ENCODE measurements at places on chromosomes 4 and X. TPM values are rescaled to one million over a fixed set of nuclear protein-coding genes. Genes with fewer than 3 reads are reported as not detected.

FDCSP gene
- not detected for total RNA-seq

- DNase-seq: no peak
These were observed 243.9 kb upstream of the SPANXN1 start for GRCh38 chrX:145003443-145003842.

DNA sequence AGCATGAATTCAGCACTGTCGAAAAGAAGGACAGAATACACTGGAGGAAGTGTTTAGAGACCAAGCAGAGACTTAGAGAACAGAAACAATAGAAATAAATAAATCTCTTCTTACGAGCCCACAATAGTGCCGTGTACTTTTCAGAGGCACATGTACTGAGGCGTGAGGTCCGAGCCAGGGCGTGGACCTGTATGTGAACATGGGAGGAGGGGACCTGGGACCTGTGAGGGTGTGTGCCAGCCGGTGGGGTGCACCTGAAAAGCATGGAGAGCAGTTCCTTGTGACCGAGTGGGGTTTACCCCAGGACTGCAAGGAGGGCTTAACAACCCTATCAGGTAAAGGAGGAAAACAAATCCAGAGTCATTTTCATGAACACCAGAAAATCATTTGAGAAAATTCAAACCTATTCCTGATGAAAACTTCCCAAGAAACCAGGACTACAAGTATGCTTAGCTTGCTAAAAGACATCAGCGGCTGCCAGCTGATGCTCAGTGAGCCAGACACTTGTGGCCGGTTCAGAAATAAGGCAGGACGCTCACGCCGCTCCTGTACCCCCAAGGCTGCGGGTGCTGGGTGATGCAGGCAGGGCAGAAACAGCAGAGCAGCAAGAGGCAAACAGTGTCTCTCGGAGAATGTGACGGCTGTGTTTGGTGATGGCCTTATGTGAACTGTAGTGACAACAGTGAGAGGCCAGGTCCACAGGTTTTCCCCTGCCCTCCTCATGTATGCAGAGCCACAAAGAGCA, 37.1 kb downstream of the NELFA start:
- no peak for DNase-seq

DNA sequence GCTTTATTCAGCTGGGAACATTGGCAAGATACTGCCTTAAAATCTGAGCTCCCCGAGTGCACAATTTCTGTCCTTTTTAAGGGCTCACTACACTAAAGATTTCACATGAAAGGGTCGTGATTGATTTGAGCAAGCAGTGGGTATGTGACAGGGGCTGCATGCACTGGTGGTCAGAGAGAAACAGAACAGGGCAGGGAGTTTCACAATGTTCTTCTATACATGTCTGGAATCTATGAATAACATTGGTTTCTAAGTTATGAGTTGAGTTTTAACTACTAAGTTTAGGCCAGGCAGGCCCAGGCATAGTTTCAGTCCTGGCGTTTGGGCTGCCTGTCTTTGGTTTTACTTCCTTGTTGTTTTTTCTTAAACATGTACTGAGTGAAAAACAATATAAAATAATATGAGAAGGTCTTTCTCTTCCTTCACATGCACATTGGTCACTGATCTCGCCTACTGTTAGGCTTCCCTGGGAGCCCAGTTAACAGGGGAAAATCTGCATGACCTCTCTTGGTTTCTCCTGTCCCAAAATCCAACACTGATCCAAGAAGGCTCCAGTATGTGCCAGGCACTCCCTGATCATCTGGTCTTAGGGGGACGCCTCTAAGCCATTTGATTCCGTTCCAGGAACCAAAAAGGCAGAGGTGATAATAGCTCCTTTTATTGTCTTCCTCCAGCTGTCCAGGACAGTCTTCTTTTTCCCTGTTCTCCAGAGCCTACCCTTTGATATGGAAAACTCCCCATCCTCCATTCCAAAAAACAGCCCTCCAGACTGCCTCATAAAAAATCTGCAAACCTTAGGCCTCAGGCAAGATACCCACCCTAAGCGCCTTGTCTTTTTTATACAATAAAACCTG, at the start of gene UGT2B17:
TSS of gene UGT2B17 (minus strand) at position 51 of the 854 bp plus-strand sequence. CDS start 7,838 bp downstream, outside the sequence.
- no peak for DNase-seq

GRCh38 chr4:3037957-3038461, 36.3 kb downstream of the HTT-AS start:
- DNase-seq: peak; percentile 90

CITED1 gene
- total RNA-seq: not detected

DNA sequence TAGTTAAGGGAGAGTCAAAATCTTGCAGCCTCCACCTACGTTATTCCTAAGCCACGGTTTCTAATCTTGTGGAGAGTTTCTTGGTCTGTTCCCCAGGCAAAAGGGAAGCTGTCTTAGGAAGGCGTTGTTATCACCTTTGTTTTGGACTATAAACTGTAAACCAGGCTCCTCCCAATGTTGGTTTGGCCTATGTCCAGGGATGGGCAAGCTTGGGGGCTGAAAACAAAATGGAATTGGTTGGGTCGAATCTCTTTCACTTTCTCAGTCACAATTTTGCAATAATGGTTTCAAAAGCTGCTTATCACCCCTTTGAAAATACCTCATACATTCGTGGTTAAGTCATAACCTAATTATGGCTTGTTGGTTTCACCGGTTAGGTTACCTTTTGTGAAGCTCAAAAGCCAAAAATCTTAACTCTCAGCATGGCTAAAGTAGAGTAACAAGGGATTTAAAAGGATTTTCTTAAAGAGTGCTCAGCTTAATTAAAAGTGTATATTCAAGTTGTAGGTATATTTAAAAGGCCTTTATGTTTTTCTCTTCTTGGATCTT, 232.1 kb downstream of the CHM start:
- no peak for DNase-seq

DNA sequence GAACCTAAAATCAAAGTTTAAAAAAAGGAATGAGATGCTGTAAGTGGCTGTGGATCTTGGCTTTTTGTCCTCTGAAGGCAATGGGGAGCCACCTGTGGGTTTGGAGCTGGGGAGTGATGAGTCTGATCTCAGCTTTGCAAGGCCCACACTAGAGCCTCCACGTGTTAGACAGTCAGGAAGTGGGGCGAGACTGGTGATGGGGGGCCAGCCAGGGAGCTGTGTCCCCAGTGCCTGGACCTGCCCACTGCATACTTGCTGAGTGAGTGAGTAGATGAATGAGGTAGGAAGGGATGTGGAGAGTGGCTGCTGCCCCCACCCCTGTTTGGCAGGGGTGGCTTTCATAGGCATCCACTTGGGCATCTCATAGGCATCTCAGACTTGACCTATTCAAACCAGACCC, 84.0 kb downstream of the NHSL2 start:
- no peak for DNase-seq

DNA sequence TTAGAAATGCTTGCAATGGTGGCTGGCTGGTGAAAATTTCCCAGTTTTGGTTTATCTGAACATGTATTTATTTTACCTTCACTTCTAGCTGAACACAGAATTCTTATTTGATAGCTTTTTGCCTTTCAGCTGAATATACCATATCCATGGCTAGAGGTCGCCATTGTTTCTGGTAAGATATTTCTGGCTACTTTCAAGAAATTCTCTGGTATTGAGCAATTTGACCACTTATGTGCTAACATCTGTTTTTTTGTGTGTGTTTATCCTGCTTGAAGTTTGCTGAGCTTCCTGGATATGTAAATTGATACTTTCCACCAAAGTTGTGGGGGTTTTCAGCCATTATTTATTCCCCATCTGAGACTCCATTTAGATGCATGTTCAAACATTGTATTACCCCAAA, 75.4 kb downstream of the FBXW7 start:
- DNase-seq: no peak

GRCh38 chrX:118025226-118025625, 91.4 kb downstream of the KLHL13 start:
- DNase-seq: no peak

- no peak for DNase-seq
These were observed 51.4 kb upstream of the RAPGEF2 start for GRCh38 chr4:159051245-159052071.

- DNase-seq: no peak
These were observed 160.7 kb downstream of the AASDH start for GRCh38 chr4:56226579-56226978.

CSN1S1 gene
- total RNA-seq: not detected

TECRL gene
- 857 TPM for total RNA-seq

- DNase-seq: peak; percentile 50
These were observed at the start of gene NBDY for GRCh38 chrX:56729152-56729850. Gene NBDY, plus strand, starts transcription at chrX:56729243. Its CDS starts 111 bp downstream, at chrX:56729354.

DNA sequence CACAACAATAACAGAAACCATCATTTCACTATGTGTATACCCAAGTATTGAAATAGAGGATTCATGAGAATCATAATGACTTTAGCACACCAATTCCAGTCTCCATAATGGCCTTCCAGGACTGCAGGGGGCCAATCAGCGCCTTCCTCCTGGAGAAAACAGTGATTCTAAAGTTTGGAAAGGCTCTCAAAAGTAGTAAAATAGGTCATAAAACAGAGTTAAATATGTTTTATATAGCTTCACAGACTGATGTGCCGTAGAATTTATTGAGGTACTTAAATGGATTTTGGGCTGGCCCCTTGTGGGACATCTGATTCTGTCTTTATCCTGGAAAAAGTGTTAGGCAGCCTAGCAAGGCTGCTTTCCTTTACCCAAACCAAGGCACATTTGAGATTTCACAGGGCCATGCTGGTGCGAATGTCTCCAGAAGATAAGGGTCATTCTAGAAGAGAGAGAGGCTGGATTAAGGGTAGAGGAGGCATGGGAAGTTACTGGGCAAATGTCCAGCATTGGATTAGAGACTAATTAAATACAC, 543.9 kb downstream of the GALNTL6 start:
- DNase-seq: no peak

GRCh38 chr4:149513081-149513480, 302.6 kb downstream of the IQCM start:
- DNase-seq: no peak

DNA sequence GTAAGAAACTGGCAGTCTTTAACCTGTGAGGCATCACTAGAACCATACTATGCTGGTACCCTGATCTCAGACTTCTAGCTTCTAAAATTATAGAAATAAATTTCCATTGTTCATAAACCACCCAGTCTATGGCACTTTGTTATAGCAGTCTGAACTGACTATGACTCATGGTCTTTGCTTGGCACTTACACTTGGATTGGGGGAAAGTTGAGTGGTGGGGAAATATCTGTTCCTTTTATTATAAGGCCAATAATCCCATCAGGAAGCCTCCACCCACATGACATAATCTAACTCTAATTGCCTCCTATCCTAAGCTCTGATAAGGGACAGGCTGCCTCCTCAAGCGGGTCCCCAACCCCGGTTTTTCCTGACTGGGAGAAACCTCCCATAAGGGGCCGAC, 61.4 kb upstream of the PACRGL start:
- no peak for DNase-seq

- DNase-seq: no peak
These were observed 7.8 kb downstream of the SERTM2 start for GRCh38 chrX:111519215-111519614.

DNA sequence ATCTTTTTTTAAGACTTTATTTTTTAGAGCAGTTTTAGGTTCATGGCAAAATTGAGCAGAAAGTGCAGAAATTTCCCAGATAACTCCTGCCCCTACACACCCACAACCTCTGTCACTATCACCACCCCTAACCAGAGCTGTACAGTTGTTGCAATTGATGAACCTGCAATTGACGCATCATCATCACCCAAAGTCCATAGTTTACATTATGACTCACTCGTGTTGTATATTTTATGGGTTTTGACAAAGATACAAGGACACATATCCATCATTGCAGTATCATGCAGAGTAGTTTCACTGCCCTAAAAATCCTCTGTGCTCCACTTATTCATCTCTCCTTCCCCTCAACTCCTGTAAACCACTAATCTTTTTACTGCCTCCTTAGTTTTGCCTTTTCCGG, 34.5 kb upstream of the WAS start:
- DNase-seq: no peak

ZCCHC18 gene
- 1.2 TPM for total RNA-seq

SMIM10 gene
- total RNA-seq: 11.1 TPM

- no peak for DNase-seq
These were observed 38.5 kb downstream of the TBC1D14 start for GRCh38 chr4:6948134-6948460.

- peak; percentile 18 for DNase-seq
These were observed 137.6 kb upstream of the TEX13D start for GRCh38 chrX:124194901-124195300.

- no peak for DNase-seq
These were observed 165.3 kb upstream of the GPC4 start for GRCh38 chrX:133580625-133581024.

MAGEA1 gene
- total RNA-seq: not detected

BEND2 gene
- 0.85 TPM for total RNA-seq

DNA sequence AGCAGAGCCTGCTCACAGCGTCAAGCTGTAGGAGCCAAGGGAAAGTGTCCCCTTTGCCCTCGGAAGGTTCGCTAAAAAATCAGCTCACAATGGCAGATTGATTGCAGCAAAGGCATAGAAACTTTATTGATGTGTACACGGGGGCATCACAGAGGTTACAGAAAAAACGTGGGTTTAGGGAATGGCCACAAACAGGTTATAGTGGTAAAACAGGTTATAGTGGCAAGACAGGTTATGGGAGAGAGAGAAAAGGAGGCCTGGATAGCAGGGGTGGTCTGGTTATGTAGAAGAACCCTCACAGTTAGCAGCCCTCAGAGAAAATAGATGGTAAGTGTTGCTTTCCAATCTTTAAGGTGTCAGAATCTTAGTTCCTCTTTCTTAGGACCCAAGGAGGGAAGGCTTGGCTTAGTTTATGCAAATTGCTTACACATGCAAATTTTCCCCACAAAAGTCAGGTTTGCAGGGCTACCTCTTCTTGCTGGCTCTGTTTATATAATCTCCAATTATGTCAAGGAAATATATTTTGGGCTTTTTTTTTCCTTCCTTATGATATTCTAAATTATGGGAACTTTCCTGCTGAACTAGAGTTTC, 113.7 kb downstream of the BMP15 start:
- no peak for DNase-seq

GRCh38 chr4:53040459-53040815, 178.3 kb downstream of the RASL11B start:
- no peak for DNase-seq

OTUD6A gene
- total RNA-seq: not detected

DNA sequence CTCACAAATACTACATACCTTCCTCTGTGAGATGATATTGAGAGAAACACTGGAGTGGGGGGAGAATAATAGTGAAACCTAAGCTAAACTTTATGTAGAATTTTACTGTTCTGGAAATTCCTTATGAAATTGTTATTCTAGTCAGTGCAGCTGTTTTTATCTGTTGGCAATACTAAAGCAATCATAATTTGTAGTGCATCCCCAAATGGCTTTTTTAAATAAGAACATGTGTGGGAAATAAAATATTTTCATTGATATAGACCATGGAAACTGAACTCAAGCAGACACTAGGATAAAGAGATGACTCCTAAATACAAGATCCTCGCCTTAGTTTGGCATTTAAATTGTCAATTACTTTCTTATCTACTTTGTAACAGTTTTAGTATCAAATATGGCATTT, 51.1 kb downstream of the SEC24D start:
- no peak for DNase-seq

DNA sequence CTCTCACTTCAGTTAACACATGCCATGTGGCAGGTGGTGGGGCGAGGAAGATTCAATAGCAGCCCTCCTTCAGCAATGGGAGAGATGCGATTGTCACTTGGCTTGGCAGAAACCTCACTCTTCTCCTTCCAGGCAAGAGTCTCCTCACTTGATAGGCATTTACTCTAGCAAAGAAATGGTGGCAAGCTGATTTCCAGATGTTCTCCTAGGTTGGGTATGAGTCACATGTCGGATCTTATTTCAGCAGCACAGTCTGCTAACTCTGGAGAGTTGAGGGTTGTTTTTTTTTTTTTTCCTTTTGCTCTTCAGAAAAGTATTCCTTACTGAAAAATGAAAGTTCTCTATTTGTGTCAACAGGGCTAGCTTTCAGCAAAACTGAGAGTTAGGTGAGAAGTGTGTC, 119.5 kb upstream of the CHRDL1 start:
- no peak for DNase-seq

- no peak for DNase-seq
These were observed 1.6 kb downstream of the GAB1 start for GRCh38 chr4:143338313-143338712.
